Hypothalamus (tissue), 51 donors: ENCODE measurements at places on chromosomes 7 and 10.

GRCh38 chr7:22894546-22894945, 71.9 kb upstream of the TOMM7 start:
- no peak for DNase-seq

GRCh38 chr7:22093001-22093400, 147.3 kb upstream of the CDCA7L start:
- no peak for DNase-seq

- no peak for DNase-seq
Measured at GRCh38 chr7:36711256-36711655, 13.0 kb downstream of the AOAH start.

- DNase-seq = no peak
Measured at GRCh38 chr10:69901022-69901421, 99.3 kb downstream of the COL13A1 start.

DNA sequence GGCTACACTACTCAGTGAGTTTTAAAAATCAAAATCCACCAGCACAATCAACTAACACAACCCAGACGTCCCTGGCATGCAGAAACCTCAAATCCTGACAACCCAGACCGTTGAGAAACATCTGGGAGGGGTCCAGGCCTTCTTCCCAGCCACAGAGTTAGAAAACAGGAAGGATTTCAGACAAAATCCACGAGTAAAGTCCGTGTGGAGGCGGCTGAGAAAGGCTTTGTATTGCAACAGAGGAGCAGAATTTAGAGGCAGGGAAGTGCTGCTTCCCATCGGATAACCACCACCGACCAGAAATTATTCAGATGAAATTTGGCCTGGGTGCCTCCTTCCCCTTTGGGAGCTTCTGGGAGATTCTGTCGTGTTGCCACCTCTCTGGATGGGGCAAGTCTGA, 61.5 kb downstream of the TNS3 start:
- no peak for DNase-seq

GRCh38 chr7:158754746-158755444, 50.3 kb upstream of the NCAPG2 start:
- no peak for DNase-seq

GRCh38 chr10:26593896-26594295, 103.6 kb upstream of the PDSS1 start:
- DNase-seq = no peak

GRCh38 chr10:97842656-97843280, 6.9 kb upstream of the GOLGA7B start:
- no peak for DNase-seq

GRCh38 chr10:571166-571565, 118.3 kb downstream of the DIP2C start:
- DNase-seq = no peak

GRCh38 chr10:6786579-6787031, 206.5 kb upstream of the PRKCQ start:
- DNase-seq = peak; percentile 33

DNA sequence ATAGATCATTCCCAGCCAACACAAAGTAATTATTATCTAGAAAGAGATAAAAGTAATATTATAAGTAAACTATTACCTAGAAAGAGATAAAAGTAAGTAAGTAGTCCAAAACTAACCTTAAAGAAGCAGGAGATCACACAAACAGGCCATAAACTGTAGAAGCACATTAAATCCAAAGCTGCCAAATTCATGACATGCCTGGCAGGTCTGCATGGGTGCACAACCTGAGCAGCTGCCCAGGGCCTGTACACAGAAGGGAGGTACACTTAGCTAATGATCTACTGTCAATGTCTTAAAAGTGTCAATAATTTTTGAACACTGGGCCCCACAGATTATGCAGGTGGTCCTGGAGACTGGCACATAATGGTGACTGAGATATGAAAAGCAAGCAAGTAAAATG, 196.5 kb downstream of the GRM8 start:
- no peak for DNase-seq

- DNase-seq = no peak
Measured at GRCh38 chr10:110613341-110613995, 30.7 kb upstream of the RBM20 start.
